Smooth muscle cell of bladder (primary cell): ENCODE measurements at places on chromosomes 6 and 20. TPM values are rescaled to one million over a fixed set of nuclear protein-coding genes. Genes with fewer than 3 reads are reported as not detected.

ALDH8A1 gene
- 0.28 and 0.46 TPM in 2 replicates for total RNA-seq

FRMD1 gene
- total RNA-seq, result not detected in 2 replicates

ZFP57 gene
- total RNA-seq, result 0.37 TPM in 1 of 2 replicates, not detected in the other

PERP gene
- total RNA-seq, result 20.8 and 32.4 TPM in 2 replicates

NKX2-4 gene
- total RNA-seq, result not detected in 2 replicates

OOEP gene
- not detected in 2 replicates for total RNA-seq

SPTLC3 gene
- total RNA-seq, result 2.8 and 6.5 TPM in 2 replicates

MRAP2 gene
- 0.28 and 0.65 TPM in 2 replicates for total RNA-seq

ZKSCAN8 gene
- total RNA-seq, result 11.9 and 14.5 TPM in 2 replicates

CLPSL2 gene
- not detected in 2 replicates for total RNA-seq

SLX4IP gene
- total RNA-seq, result 3.7 and 3.8 TPM in 2 replicates

EYA4 gene
- 16.6 and 16.8 TPM in 2 replicates for total RNA-seq

COX4I2 gene
- not detected in 2 replicates for total RNA-seq

FGD2 gene
- total RNA-seq, result not detected in 2 replicates

SNAI1 gene
- 0.43 and 0.92 TPM in 2 replicates for total RNA-seq

ATP5F1E gene
- 31.0 and 36.1 TPM in 2 replicates for total RNA-seq

KIF3B gene
- total RNA-seq, result 25.5 and 35.3 TPM in 2 replicates

TGM2 gene
- 114 and 241 TPM in 2 replicates for total RNA-seq

GNRH2 gene
- 0.09 and 0.57 TPM in 2 replicates for total RNA-seq

HMGCLL1 gene
- 0.18 and 0.28 TPM in 2 replicates for total RNA-seq
